ENCODE measurements at places on chromosomes 2 and 18. TPM values are rescaled to one million over a fixed set of nuclear protein-coding genes. Genes with fewer than 3 reads are reported as not detected.

The TBR1 gene
- total RNA-seq = under 0.01 TPM

GRCh38 chr2:46666754-46667153, 187.4 kb downstream of the TMEM247 start:
- no peak for DNase-seq

The ALLC gene
- not detected for total RNA-seq

The TMEM163 gene
- 1.1 TPM for total RNA-seq

The GREB1 gene
- total RNA-seq = under 0.01 TPM

DNA sequence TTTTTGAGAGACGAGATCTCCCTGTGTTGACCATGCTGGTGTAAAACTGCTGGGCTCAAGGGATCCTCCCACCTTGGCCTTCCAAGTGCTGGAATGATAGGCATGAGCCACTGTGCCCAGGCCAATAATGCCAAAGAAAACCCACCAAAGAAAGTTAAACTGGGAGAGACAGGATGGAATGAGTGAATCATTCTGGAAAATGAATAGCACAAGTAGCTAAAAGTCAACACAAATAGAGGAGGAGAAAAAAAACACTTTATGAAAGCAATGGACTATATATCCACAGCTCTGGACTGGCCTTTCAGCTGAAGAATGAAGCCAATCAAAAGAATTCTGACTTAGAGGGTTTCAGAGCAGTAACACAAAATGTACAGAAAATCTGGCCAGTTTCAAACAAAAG, 23.9 kb downstream of the IAH1 start:
- peak; percentile 62 for DNase-seq

- DNase-seq = peak; percentile 71
These were observed 113.0 kb upstream of the SLC1A4 start for GRCh38 chr2:64876137-64876647.

GRCh38 chr2:24920809-24921441, 888 bp upstream of the ADCY3 start:
- DNase-seq = no peak

GRCh38 chr2:160458718-160459453, 34.7 kb downstream of the RBMS1 start:
- no peak for DNase-seq

DNA sequence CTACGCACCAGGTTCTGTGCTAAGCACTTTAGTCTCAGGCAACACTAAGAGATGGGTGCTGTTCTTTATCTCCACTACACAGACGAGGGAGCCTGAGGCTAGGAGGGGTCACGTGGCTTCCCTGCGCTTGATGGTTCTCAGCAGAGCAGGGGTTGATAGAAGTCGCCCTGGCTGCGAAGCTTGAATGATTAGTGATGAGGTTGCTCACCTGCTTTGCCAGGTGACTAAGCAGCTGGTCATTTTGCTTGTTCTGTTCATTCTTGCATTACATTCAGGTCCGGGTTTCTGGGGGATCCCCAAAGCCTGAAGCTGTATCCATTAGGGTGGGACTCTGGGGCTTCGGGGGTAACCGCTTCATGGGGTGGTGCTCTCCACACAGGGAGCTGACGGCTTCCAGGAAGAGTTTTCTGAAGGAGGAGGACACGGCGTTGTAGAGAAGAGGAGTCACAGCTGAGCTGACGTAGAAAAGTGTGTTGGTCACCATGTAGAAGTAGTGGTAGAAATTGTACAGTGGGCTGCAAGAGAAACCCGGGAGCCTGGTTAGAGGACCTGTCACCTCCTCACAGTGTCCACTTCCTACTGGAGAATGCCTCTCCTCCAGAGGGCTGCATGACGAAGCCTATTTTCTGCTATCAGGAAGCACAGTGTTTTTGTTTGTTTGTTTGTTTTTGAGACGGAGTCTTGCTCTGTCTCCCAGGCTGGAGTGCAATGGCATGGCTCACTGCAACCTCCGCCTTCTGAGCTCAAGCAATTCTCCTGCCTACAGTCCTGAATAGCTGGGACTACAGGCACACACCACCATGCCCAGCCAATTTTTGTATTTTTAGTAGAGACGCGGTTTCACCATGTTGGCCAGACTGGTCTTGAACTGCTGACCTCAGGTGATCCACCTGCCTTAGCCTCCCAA, 11.5 kb downstream of the NTSR2 start:
- no peak for DNase-seq

The CNGA3 gene
- not detected for total RNA-seq

DNA sequence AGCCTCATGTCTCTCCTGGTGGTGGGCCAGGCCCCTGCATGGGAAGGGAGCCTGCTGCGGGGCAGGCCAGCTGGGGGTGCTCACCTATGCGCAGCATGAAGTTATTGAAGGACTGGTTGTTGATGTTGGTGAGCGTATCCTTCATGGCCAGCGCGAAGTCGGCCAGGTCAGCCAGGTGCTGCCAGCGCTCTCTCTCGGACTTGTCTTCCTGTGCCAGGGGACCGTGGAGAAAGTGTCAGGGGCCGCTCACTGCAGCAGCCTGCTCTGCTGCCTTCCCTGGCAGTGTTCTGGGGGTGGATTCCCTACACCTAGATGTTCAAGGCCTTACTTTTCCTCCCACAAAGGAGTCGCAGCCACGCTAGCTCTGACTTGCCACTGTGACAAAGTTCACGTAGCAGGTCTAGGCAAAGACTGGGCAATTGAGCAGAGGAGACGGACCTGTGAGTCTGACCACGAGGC, 28.2 kb downstream of the CENPO start:
- DNase-seq = no peak

The COL4A3 gene
- not detected for total RNA-seq

The COBLL1 gene
- total RNA-seq = 4.2 TPM

GRCh38 chr2:239308661-239309397, 92.0 kb downstream of the HDAC4 start:
- DNase-seq = peak; percentile 47

The LONRF2 gene
- total RNA-seq = not detected

- no peak for DNase-seq
These were observed 10.4 kb upstream of the MSGN1 start for GRCh38 chr2:17805717-17806363.

- DNase-seq = peak; percentile 4
These were observed 341.3 kb downstream of the MYCN start for GRCh38 chr2:16281451-16282335.

GRCh38 chr2:19963386-19963785, 26.5 kb downstream of the WDR35 start:
- no peak for DNase-seq

DNA sequence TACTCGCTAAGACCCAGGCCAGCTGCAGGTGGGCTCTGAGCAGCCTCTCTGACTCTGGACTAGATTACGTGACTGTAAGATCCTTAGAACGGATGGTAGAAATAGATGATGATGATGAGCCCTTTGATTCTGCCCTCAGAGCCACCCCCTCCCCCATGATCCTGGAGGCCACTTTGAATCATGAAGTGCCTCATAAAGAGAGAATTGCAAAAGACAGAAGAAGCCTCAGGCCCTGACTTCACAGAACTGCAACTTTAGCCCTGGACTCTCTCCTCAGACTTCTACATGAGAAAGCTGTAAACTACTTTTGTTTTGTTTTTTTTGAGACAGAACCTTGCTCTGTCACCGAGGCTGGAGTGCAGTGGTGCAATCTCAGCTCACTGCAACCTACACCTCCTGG, 15.4 kb upstream of the TET3 start:
- DNase-seq = no peak

The PLGLB1 gene
- total RNA-seq = 1.4 TPM

DNA sequence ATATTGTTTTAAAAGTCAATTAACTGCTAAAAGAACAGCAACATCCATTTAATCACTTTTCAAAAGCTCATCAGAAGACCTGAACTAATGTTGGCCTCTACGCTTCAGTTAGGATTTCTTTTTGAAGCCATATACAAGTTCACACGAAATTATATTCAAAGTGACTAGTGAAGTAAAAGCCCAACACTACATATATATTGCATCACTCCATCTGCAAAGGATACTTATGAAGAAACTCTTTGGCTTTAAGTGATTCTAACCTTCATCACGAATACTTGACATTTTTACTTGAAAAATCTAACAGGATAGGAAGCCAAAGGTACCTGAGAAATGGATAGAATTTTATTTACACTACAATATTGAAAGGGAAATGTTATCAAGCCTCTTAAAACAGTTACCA, 50.4 kb downstream of the LRPPRC start:
- no peak for DNase-seq

GRCh38 chr2:68279691-68280090, 27.4 kb upstream of the PPP3R1 start:
- no peak for DNase-seq

The PROM2 gene
- 0.22 TPM for total RNA-seq

GRCh38 chr2:86290596-86291327, 46.7 kb downstream of the REEP1 start:
- DNase-seq = no peak

GRCh38 chr2:135839713-135840112, 2.7 kb upstream of the LCT start:
- peak; percentile 63 for DNase-seq

The BIRC6 gene
- 142 TPM for total RNA-seq

- no peak for DNase-seq
These were observed 184.2 kb downstream of the TMEM247 start for GRCh38 chr2:46663614-46664013.

GRCh38 chr2:2892892-2893291, 484.7 kb downstream of the EIPR1 start:
- no peak for DNase-seq

GRCh38 chr2:160719116-160719515, 225.5 kb upstream of the RBMS1 start:
- no peak for DNase-seq

DNA sequence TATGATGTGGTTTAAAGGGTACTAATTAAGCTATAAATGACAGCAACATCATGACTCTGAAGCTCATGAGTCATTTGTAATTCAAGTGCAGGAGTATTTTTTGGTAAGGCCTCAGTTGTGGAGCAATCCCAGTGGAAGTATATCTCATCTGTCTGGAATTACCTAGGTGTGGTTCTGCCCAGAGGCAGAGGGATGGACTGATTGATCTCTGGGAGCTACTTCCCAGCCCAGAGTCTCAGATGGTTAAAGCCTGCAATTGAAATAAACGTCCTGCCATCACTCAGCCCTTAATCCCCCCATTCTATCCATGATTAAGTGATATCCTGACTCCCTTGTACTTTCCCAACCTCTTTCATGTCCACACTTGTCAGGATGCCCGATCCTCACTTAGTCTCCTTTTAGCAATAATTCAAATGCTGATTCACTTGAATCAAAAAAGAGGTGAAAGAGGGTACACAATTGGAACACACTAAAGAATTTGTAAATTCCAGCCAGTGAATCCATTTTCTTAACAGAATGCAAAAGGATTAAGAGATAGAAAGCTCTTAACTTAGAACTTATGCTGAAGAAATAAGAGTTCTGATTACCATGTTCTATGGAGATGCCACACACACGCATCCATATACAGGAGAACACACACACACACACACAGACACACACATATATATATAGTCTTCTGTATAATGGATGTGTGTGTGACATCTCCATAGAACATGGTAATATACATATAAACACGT, 664.4 kb downstream of the NYAP2 start:
- no peak for DNase-seq

The TUBA4B gene
- not detected for total RNA-seq

DNA sequence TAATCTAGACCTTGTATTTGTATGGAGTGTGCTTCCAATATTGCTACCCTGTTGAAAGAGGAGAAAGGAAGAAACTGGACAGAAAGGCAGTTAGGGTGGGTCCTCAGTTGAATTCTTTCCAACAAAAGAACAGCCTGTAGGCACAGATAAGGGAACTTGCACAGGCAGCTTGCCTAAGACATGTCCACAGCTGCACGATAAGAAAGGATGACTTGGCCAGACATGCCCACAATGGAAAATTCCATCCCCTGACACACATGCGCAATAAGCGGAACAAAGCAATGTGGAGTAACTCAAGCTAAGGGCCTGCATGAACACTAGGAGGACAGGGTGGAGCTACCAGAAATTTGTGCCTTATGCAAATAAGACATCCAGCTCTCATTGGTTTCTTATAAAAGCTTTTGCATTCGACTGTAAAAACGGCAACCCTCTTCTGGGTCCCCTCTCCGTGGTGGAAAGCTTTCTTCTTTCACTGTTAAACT, 1084.7 kb upstream of the NXPH2 start:
- no peak for DNase-seq

DNA sequence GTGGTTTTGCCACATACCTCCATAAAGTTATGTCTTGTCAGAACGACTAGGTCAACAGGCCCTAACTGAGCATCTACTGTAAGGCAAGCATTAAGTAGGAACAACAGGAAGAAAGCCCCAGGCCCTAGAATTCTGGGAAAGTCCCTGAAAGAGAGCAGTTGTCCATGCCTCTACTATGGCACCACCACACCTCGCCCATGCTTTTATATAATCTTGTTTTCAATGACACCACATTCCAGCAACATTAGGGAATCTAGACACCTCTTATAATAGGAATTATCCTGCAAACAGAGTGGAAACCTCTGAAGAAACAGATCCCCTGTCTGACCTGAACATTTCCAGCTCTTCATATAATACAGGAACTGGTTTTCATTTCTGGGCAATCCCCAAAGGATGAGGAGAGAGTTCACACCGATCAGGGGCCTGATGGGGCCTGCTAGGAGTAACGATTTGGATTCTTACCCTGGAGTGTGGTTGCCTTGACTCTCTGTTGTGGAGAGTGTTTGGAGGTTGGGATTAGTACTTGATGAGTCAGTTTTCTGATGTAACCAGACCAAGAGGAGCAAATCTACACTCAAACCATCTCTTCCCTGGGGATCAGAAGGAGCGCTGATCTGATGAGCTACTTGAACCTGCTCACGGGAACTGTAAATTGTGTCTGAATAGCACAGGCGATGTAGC, 31.9 kb upstream of the CEP68 start:
- no peak for DNase-seq

Measured in lung microvascular endothelial cell (primary cell).